NCI-H1105 treated with DMSO at 0.1 percent for 48 hours (cell line): ENCODE measurements at places on chromosomes 1 and 21.

DNA sequence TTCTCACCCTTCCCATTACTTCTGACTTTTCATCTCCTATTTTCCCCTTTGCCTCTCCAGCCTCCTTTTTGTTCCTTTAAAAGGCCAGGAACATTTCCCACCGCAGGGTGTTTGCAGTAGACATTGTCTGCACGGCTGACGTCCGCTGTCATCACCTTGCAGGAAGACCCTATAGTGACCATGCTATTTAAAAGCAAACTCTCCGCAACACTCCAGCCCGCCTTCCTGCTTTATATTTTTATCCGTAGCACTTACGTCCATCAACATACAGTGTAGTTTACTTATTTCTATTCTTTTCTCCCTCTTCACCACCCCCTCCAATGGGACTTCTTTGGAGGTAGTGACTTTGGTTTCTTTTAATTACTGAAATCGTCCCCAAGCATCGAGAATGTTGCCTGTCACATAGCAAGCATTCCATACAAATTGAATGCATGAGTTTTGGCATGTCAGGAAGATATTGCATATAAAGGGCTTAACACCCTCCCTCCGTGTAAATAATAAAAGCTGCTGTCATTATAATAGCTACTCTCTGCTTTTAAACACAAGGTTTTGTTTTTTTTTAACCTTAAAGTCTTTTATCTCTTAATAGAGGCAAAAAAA, 19.8 kb downstream of the SLC25A33 start:
- no peak for DNase-seq

DNA sequence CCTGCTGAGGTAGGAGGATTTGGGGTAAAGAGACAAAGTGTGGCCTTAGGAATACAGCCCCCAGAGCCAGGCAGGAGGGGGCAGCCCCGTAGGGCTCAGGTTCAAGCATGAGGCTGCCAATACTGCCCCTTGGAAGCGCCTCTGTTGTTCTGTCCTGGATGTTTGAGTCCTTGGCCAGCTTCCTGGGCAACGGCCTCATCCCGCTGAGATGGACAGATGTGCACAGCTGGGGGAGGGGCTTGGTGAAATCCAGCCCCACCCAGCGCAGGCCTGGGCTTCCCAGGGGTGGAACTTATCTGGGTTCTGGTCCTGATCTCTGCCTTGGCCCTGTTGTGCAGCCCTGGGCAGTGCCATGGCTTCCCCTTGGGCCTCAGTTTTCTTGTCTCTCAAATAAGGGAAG, 34.8 kb upstream of the MAN1C1 start:
- no peak for DNase-seq

GRCh38 chr1:45303520-45304310, 23.0 kb upstream of the HPDL start:
- DNase-seq = peak; percentile 94

GRCh38 chr1:247500865-247501264, 35.4 kb downstream of the OR2C3 start:
- DNase-seq = no peak

- DNase-seq = no peak
Observed at GRCh38 chr1:41660570-41661427, 176.3 kb upstream of the EDN2 start.

DNA sequence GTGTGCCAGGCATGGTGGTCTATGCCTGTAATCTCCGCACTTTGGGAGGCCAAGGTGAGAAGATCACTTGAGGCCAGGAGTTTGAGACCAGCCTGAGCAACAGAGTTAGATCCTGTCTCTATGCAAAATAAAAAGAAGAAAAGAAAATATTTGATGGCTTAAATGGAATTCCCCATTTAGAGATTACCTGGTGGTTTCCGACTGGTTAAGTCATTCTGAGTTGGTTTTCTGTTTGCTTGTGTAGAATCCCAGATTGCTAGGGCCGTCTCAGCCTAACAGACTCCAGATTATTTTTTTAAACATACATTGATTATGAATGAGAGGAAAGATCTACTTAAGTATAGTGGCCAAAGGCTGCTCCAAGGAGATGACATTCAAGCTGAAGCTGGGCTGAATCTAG, 22.9 kb upstream of the LY9 start:
- DNase-seq = no peak

DNA sequence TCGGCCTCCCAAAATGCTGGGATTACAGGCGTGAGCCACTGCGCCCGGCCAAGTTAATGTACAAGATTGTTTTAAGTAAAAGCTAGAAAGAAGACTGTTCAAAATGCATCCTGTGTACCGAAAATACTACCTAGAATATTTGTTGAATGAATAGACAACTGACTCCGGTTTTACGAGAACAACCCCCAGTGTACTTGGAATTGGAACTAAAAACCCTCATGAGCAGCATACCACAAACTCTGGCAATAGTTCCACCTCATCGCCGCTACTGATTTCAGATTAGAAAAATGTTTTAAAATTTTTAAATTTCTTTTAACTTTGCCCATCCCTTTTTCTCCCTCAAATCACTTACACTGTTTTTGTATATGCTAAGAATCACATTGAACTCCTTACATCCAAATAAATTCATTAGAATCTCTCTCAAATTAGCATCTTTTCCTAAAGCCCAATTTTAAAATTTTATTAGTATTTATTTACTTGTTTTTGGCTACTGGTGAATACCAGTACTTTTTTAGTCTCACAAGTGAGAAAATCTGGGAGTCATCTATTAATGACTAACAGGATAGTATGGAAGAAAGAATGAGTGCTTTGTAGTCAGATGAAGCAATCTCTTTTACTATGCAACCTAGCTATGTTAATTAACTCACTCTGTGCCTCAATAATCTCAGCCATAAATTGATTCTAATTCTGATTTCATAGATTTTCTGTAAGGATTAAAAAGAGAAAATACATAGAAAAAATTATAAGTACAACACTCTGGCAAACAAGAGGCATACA, 95.1 kb downstream of the GPATCH2 start:
- no peak for DNase-seq

DNA sequence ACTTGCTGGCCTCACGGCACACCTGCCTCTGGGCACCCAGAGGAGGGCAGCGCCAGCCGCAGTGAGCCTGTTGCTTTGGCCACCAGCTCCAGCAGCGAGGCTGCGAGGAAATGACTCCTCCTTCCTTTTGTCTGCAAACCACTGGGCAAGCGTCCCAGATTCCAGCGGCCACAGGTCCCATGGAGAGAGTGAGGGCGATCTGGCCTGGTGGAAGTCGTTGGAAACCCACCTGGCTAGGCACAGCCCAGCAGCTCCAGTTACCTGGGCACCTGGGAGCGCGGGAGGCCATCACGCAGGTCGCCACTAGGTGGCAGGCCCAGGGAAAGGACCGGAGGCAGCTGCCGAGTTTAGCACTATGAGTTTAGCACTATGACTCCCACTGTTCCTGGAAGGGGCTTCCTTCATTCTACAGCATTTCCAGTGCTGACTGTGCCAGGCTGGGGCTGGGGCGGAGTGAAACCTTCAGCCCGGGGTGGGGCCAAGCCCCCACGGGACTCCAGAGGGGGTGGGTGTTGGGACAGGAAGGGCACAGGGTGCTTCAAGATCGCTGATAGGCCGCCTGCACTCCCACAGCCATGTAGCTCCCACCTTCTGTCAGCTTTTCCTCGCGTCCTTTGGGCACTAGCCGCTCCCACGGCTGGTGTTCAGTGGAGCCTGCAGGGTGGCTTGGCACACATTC, 1.1 kb upstream of the ESPN start:
- peak; percentile 84 for DNase-seq
